Activated CD8-positive, alpha-beta memory T cell treated with anti-CD3 and anti-CD28 coated beads, Interleukin-2, amount 10 ng/mL, durations not matched to agents 7 days and 5 days (primary cell): ENCODE measurements at places on chromosomes 1 and 21. TPM values are rescaled to one million over a fixed set of nuclear protein-coding genes. Genes with fewer than 3 reads are reported as not detected.

DNA sequence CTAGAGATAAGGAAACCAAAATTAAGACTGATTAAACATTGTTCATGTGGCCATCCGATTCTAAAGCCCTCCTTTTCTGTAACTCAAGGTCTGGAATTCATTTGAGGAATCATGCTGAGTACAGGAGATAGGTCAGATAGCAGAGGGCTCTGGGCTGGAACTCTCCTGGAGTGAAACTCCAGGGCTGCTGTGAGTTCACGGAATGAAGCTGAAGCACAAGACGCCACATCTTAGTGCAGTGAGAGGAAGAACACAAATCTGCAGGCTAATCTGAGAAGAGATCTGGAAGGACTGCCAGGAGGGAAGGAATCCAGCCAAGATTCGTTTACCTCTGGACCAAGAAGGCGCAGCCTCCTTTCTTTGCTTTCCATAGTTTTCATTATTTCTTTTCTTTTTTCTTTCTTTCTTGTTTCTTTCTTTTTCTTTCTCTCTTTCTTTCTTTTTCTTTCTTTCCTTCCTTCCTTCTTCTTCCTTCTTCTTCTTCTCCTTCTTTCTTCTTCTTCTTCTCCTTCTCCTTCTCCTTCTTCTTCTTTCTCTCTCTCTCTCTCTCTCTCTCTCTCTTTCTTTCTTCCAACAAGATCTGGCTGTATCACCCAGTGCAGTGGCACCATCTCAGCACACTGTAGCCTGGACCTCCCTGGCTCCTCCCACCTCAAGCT is 74.8 kb upstream of the ATP1B1 start:
- H3K27ac ChIP-seq, result no peak overlapping the region
- peaks cover 2% of the 10 kb centered on the region for H3K27me3 ChIP-seq
- no peaks in the 10 kb centered on the region for H3K4me1 ChIP-seq
- peaks cover 8% of the 10 kb centered on the region for H3K36me3 ChIP-seq
- DNase-seq, result no peak

RASAL2 gene
- total RNA-seq, result not detected

DNA sequence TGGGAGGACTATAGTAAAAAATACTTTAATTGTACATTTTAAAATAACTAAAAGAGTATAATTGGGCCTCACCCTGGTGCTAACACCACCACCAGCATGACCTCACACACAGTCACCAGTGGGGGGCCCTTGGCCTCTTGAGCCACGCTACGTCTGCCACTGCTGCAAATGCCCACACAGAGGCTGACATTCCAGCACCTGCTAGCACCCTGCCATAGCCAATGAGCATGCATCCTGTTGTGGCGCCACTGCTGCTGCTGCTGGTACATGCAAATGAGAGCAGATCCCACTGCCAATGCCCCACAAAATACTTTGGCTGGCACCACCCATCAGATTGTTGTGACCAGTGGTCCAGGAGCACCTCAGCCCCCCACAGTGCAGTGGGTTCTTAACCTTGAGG is 31.5 kb upstream of the TNR start:
- peaks cover 9% of the 10 kb centered on the region for H3K27me3 ChIP-seq
- no peak overlapping the region for H3K27ac ChIP-seq
- no peak overlapping the region for H3K4me3 ChIP-seq
- H3K4me1 ChIP-seq, result no peaks in the 10 kb centered on the region
- no peak for DNase-seq

DNA sequence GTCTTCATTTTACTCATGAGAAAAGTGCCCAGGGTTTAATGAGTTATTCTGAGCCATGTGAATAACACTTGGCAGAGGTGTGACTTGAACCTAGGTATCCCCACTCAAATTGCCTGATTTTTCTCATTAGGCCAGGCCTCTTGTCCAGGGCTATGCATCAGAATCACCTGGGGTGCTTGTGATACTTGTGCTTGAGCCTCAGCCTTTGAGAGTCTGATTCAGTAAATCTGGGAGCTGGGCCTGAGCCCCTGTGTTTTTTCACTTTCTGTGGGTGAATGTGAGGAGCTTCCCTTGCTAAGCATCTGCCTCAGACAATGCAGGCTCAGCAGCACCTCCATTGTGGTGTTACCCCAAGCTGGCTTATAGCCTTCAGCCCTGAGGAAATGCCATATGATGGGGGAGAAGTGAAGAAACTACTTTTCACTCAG is 127.1 kb downstream of the S1PR1 start:
- H3K36me3 ChIP-seq, result no peaks in the 10 kb centered on the region
- H3K27me3 ChIP-seq, result peaks cover 5% of the 10 kb centered on the region
- H3K4me3 ChIP-seq, result no peak overlapping the region
- no peak for DNase-seq
- no peak overlapping the region for H3K27ac ChIP-seq

- H3K36me3 ChIP-seq, result no peaks in the 10 kb centered on the region
- no peaks in the 10 kb centered on the region for H3K27me3 ChIP-seq
- H3K4me3 ChIP-seq, result no peak overlapping the region
- H3K27ac ChIP-seq, result no peak overlapping the region
These were observed 507.8 kb upstream of the USP24 start for GRCh38 chr1:55723001-55723400.

GRCh38 chr1:27574871-27575831 is 28.8 kb downstream of the AHDC1 start:
- H3K27ac ChIP-seq, result no peak overlapping the region
- H3K36me3 ChIP-seq, result no peaks in the 10 kb centered on the region
- peaks cover 18% of the 10 kb centered on the region for H3K27me3 ChIP-seq
- DNase-seq, result no peak
- no peak overlapping the region for H3K4me3 ChIP-seq

DNA sequence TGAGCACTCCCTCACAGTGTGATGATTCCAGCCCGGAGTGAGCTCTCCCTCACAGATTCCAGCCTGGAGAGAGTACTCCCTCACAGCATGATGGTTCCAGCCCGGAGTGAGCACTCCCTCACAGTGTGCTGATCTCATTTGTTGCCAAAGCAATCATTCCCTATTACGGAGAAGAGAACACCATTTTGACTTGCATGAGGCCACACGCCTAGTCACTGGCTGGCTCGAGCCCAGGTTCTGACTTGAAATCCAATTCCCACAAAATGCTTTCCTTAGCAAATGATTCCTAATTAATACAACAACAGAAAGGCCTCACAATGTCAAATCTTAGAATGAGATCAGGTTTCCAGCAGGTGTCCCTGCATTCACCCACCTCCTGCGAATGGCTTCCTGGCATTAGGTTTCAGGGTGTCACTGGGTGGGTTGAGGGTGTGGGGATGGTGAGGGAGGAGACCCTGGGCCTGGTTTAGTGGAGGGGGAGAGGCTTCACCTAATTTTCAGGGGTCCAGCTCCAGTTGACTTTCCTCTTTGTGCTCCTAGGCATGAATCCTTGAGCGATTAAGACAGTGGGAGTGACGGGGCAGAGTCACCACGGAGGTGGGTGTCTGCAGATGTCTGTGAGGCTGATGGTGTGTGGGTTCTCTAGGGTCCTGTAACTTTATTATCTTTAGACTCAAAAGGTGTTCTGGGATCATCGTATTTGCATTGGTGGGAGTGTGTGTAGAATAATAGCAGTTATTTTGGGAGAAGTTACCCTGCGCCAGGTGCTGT is 158.5 kb downstream of the KCNJ6 start:
- no peak for DNase-seq
- no peaks in the 10 kb centered on the region for H3K36me3 ChIP-seq
- no peaks in the 10 kb centered on the region for H3K27me3 ChIP-seq
- H3K4me3 ChIP-seq, result no peak overlapping the region
- no peak overlapping the region for H3K27ac ChIP-seq
